ENCODE measurements at places on chromosomes 3 and 15.

DNA sequence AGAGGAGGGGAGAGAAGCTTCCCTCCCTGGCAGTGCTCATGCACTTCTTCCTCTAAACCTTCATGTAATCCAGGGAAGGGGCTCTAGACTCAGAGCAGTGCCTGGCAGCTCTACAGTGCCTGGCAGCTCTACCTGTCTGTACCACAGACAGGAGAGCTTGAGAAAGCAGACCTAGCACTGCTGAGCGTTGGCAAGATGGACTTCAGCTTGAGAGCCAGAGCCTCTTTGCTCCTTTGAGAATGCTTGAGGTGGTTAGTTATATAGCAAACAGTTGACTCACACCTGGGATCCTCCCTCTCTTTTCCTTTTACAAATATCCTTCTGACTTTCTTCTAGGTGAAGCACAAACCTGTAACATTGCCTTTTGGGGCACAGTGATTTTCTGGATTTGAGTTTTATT is 20.9 kb downstream of the FBXO22 start:
- DNase-seq = no peak

DNA sequence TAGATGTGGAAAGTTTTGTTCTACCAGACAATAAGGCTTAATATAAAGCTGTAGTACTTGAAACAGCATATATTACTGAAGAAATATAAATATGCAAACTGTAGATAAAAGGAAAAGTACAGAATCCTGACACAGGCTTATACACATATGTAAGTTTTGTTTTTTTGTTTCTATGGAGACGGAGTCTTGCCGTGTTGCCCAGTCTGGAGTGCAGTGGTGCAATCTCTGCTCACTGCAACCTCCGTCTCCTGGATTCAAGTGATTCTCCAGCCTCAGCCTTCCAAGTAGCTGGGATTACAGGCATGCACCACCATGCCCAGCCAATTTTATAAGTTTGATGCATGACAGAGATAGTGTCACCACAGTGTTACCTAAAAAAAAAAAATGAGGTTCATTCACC is 29.1 kb upstream of the ZNF445 start:
- no peak for DNase-seq

- no peak for DNase-seq
These were observed 5.3 kb upstream of the TMEM115 start for GRCh38 chr3:50364573-50365079.

- no peak for DNase-seq
These were observed 18.4 kb upstream of the BCHE start for GRCh38 chr3:165855581-165855980.

GRCh38 chr3:7536921-7537320 is 676.0 kb downstream of the GRM7 start:
- no peak for DNase-seq

Data from EH (cell line).